ENCODE measurements at places on chromosomes 6 and 20.

DNA sequence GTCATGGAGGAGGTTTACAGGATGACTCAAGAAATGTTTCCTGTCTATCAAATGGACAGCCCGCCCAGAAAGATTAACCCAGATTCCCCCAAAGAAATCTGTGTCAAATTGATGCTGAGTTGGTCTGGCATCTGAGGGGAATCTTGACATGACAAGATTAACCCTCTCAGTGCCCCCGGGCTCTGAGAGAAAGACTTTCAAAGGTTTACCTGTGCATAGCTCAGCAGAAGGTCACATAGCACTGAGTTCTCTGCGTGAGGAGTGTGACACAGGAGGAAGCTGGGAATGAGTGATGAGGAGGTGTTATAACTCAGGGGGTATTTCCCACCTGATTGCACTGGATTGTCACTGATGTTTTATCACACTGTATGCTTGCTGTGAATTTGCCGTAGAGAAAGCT, 601.2 kb downstream of the DHX35 start:
- no peak for DNase-seq

DNA sequence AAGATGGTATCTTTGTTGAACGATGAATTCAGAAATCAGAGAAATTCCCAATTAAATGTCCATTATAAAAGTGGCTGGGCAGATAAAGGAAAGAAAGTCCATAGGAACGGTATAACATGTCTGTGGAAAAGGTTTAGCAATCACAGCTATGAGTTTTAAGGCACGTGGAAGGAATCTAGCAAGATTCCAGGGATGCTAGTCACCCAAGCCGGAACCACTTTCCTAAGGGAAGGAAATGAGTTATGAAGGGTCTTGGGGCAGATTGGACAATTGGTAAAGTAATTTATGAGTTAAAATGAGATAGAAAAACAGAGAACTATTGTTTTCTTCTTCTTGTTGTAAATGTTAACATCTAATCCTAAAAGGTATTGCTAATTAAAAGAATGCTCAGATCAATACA, 384.8 kb downstream of the ADGRB3 start:
- no peak for DNase-seq

- DNase-seq: no peak
These were observed 109.9 kb upstream of the HEY2 start for GRCh38 chr6:125639466-125640020.

- DNase-seq: no peak
These were observed 30.2 kb downstream of the GNAS start for GRCh38 chr20:58882704-58883089.

DNA sequence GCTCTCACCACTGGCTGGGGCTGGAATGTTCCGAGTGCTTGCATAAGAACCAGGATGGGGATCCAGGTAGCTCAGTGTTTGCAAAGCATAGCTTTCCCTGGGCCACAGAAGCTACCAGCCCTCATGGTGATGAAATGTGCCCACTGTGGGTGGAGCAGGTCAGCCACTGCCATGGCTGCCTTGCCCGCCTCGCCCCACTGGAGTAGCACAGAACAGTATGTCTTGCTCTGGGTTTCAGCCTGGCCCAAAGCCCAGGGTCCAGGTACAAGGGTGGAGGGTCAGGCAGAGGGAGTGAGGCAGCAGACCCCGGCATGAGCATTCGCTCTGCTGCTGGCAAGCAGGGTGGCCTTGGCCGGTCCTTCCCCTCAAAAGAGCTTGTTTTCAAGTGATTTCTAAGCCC, 34.7 kb downstream of the KCNK17 start:
- no peak for DNase-seq

- no peak for DNase-seq
These were observed 119.9 kb upstream of the PRND start for GRCh38 chr20:4601630-4602296.
